ENCODE measurements at places on chromosomes 16 and 17. TPM values are rescaled to one million over a fixed set of nuclear protein-coding genes. Genes with fewer than 3 reads are reported as not detected.

CLEC19A gene
- total RNA-seq, result not detected

KRTAP2-2 gene
- not detected for total RNA-seq

KRT20 gene
- total RNA-seq, result not detected

ABCA9 gene
- total RNA-seq, result 17.8 TPM

KLHL36 gene
- total RNA-seq, result 106 TPM

SDK2 gene
- 0.28 TPM for total RNA-seq

PIK3R5 gene
- total RNA-seq, result under 0.01 TPM

NPIPA1 gene
- total RNA-seq, result 52.7 TPM

GCGR gene
- total RNA-seq, result not detected

GPR179 gene
- total RNA-seq, result not detected

SLFN12L gene
- total RNA-seq, result 0.19 TPM

SBK1 gene
- total RNA-seq, result not detected

CD300H gene
- not detected for total RNA-seq

HCRT gene
- total RNA-seq, result not detected

KIFC3 gene
- 56.9 TPM for total RNA-seq

PRR15L gene
- not detected for total RNA-seq

TNFRSF17 gene
- not detected for total RNA-seq

TP53TG3B gene
- total RNA-seq, result not detected

KRT25 gene
- not detected for total RNA-seq

PITPNC1 gene
- total RNA-seq, result 15.2 TPM

CMTM1 gene
- 2.5 TPM for total RNA-seq

CDK12 gene
- total RNA-seq, result 20.0 TPM

SLC6A2 gene
- not detected for total RNA-seq

OTOP2 gene
- not detected for total RNA-seq

KCNAB3 gene
- total RNA-seq, result 0.85 TPM

OTOA gene
- total RNA-seq, result under 0.01 TPM

TMEM238L gene
- total RNA-seq, result not detected

DGKE gene
- total RNA-seq, result 5.6 TPM

SOCS1 gene
- 1.7 TPM for total RNA-seq

CEP131 gene
- total RNA-seq, result 11.6 TPM

PERCC1 gene
- total RNA-seq, result not detected

CCDC200 gene
- total RNA-seq, result not detected

KRT23 gene
- not detected for total RNA-seq

CCL2 gene
- 384 TPM for total RNA-seq

RGS9 gene
- 0.56 TPM for total RNA-seq

KCNH4 gene
- total RNA-seq, result under 0.01 TPM

AXIN2 gene
- total RNA-seq, result 5.4 TPM

NHLRC4 gene
- total RNA-seq, result 3.4 TPM

ALOX12B gene
- not detected for total RNA-seq

LGALS3BP gene
- 572 TPM for total RNA-seq

NT5C3B gene
- 57.5 TPM for total RNA-seq

TERB1 gene
- 0.56 TPM for total RNA-seq

TBX2 gene
- 64.0 TPM for total RNA-seq

DCUN1D3 gene
- 38.3 TPM for total RNA-seq

CDH1 gene
- 0.28 TPM for total RNA-seq

TXNL4B gene
- 6.9 TPM for total RNA-seq

SHISA9 gene
- under 0.01 TPM for total RNA-seq

All from regular cardiac myocyte (primary cell).